ENCODE measurements at places on chromosomes 12 and 14. TPM values are rescaled to one million over a fixed set of nuclear protein-coding genes. Genes with fewer than 3 reads are reported as not detected.

The VDR gene
- 0.49 TPM for polyA plus RNA-seq

The C12orf56 gene
- 2.5 TPM for polyA plus RNA-seq

The PIWIL1 gene
- polyA plus RNA-seq: not detected

The GPR135 gene
- 0.53 TPM for polyA plus RNA-seq

The SYNE2 gene
- 61.2 TPM for polyA plus RNA-seq

The PNN gene
- polyA plus RNA-seq: 35.3 TPM

The C1S gene
- polyA plus RNA-seq: 8.6 TPM

The RNU4-1 gene
- polyA plus RNA-seq: not detected

The OAS3 gene
- polyA plus RNA-seq: 15.3 TPM

The ZNF26 gene
- polyA plus RNA-seq: 1.7 TPM

The TCTN2 gene
- 7.5 TPM for polyA plus RNA-seq

The PABPN1 gene
- polyA plus RNA-seq: 137 TPM

The EFS gene
- 74.9 TPM for polyA plus RNA-seq

The AQP6 gene
- 1.4 TPM for polyA plus RNA-seq

The MIP gene
- not detected for polyA plus RNA-seq

The PPP4R3A gene
- polyA plus RNA-seq: 43.4 TPM

The STON2 gene
- polyA plus RNA-seq: 8.6 TPM

The LAG3 gene
- 0.81 TPM for polyA plus RNA-seq

The PEX5 gene
- 37.1 TPM for polyA plus RNA-seq

The HVCN1 gene
- 7.7 TPM for polyA plus RNA-seq

The NANOG gene
- polyA plus RNA-seq: not detected

The RNF212B gene
- not detected for polyA plus RNA-seq

The DBX2 gene
- polyA plus RNA-seq: 0.61 TPM

The KRT73 gene
- not detected for polyA plus RNA-seq

The MLEC gene
- polyA plus RNA-seq: 56.5 TPM

The CDCA3 gene
- 38.2 TPM for polyA plus RNA-seq

The KRT80 gene
- 2.0 TPM for polyA plus RNA-seq

The GNG2 gene
- polyA plus RNA-seq: 80.8 TPM

All from brain (organoid and tissue), 16 donors.